ENCODE measurements at places on chromosomes 2 and 18.

- no peak for DNase-seq
These were observed 3.8 kb downstream of the STAM2 start for GRCh38 chr2:152171718-152172117.

DNA sequence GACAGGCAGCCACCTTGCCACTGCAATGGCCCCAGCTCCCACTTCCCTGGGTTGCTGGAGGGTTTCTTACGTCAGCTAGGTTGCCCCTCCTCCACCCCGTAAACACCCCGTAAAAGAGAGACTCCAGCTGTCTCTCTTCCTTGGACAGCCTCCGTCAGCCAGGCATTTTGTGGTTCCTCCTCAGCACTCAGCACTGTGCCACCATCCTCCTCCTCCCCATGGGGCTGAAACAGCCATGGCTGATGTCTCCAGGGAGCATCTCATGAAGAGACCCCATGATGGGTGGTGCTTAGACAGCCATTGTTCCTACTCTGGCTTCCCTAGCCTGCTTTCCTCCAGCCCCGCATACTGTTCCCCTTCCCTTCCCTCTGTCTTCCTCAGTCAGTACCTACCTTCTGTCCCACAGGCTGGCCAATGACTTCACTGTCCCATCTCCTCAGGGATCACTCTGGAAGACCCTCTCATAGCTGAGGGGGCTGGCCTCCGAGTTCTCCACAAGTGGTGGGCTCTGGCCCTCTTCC, 143.3 kb upstream of the SIX3 start:
- DNase-seq, result no peak

- no peak for DNase-seq
These were observed 142.7 kb downstream of the DYSF start for GRCh38 chr2:71596011-71596410.

DNA sequence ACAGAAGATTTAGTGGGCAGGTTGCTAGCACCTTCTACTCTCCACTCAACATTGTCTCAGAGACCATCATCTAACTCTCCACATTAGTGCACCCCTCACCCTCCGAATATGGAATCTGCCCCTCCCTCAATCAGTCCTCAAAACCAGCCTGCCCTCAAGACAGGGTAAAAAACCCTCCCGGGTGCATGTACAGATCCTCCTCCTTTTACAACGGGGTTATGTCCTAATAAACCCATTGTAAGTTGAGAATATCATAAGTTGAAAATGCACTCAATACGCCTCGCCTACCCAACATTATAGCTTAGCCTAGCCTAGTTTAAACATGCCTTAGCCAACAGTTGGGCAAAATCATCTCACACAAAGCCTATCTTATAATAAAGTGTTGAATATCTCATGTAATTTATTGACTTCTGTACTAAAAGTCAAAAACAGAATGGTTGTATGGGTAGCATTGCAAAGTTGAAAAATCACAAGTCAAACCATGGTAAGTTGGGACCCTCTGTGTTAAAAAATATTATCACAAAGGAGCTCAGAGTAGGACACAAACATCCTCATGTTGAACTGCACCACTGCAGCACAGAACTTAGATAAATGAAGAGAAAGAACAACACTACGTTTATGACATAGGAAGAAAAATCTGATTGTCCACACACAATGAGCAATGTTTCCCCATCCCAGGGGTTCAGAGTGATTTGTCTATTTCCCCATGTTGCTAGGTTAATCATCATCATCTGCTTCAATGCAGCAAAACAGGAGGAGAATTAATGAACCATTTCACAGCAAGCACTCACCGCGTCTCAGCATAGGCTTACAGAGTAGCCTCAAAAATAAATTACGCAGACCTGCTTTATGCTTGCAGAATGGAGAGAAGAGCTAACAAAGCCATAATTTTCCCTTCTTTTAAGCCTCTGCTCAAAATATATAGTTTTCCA, 184.1 kb upstream of the ARL4C start:
- no peak for DNase-seq

DNA sequence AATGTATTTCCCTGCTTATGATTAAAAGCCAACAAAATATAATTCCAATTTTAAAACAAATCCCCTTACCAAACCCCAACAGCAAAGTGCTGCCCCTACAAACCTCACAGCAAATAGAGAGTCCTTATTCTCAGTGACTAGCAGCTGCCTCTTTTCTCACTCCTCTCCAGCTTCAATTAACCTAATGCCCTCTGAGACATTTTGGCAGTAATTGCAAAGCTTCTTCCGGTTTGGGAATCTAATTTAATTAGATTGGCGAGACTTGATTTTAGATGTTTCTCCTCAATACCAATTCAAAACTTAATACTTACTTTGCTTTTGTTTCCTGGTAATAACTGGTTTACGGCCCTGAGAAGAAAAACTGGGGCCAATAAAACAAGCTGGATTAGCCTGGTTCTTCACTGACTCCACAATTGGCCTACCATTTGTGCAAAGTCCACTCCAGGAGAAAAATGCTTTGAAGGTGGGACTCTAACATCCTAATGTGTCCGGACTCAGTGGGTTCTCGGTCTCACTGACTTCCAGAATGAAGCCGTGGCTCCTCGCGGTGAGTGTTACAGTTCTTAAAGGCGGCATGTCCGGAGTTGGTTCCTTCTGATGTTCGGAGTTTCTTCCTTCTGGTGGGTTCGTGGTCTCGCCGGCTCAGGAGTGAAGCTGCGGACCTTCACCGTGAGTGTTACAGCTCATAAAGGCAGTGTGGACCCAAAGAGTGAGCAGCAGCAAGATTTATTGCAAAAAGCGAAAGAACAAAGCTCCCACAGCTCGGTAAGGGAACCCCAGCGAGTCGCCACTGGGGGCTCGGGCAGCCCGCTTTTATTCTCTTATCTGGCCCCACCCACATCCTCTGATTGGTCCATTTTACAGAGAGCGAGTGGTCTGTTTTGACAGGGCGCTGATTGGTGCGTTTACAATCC, 52.8 kb downstream of the SLC35F5 start:
- no peak for DNase-seq

DNA sequence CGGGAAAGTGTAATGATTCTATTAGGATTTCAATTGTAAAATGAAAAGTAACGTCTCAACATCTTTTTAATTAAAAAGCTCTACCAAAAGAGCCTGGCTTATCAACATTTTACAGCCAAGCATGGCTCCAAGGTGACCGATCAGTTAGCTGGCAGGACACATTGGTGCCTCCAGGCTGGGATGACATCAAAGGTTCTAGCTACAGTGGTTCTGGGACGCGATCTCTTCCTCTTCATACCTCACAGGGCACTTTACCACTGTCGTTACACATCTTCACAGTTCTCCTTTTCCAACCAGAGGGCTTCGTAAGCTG, 693 bp downstream of the ORC2 start:
- DNase-seq, result no peak

DNA sequence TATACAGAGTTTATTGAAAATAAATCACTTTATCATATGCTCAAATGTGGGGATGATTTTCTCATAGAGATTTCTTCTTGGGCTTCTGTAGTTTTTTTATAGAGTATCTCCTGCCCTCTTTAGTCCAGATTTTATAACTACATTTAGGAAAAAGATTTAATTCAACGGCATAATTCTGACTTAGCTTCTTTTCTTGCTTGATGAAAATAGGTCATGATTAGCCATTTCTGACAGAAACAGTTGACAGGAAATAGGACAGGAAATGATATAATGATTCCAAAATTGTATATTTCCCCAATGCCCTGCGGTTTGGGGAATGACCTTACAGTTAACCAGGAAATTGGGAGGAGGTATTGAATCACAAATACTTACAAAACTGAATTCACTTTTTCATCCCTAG, 1531.9 kb upstream of the ACVR2A start:
- no peak for DNase-seq

DNA sequence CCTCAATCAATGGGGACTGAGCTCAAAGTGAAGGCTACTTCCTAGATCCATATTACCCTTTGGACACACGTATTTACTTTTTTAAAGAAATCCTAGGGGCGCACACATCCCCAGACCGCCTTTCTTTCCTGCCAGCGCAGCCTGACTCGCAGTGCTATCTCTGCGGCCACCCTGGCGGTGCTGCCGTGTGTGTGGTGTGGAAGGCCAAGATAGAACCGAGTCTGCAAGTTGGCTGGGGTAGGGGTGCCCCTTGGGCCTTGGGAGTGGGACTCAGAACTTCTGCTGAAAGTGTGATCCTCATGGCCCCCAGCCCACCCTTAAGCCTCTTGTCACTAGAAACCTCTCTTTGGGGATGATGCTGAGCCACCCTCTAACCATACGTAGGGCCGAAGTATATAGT, 143.7 kb downstream of the KLHL29 start:
- DNase-seq, result no peak

GRCh38 chr2:19911808-19912509, 10.2 kb upstream of the TTC32 start:
- DNase-seq, result no peak

GRCh38 chr2:85909005-85909404, 20.2 kb upstream of the ST3GAL5 start:
- no peak for DNase-seq

- no peak for DNase-seq
These were observed 79.3 kb downstream of the ACAA2 start for GRCh38 chr18:49733896-49734585.

GRCh38 chr2:165245081-165245793, 6.0 kb downstream of the SCN2A start:
- DNase-seq, result no peak

Measured in stimulated activated CD8-positive, alpha-beta memory T cell treated with anti-CD3 and anti-CD28 coated beads, Interleukin-7, amount 100 ng/mL, for 1 hour (primary cell).